NCI-H1694 (cell line): ENCODE measurements at places on chromosomes 1 and 21.

GRCh38 chr1:215482079-215482478 is 85.0 kb upstream of the KCTD3 start:
- no peak for DNase-seq

DNA sequence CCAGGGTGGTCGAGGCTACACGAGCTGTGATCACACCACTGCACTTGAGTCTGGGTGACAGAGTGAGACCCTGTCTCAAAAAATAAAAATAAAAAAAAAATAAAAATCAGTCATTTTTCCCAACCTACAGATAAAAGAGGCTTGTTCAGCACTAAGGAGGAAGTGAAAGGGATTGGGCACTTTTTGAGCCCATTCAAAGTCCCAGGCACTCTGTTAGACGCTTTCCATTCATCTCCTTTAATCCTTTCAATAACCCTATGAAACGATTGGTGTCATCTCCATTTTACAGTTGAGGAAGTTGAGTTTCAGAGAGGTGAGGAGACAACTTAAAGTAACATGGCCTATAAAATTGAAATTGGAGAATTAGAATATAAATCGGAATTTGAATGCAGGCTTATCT is 10.4 kb upstream of the AGO4 start:
- no peak for DNase-seq

DNA sequence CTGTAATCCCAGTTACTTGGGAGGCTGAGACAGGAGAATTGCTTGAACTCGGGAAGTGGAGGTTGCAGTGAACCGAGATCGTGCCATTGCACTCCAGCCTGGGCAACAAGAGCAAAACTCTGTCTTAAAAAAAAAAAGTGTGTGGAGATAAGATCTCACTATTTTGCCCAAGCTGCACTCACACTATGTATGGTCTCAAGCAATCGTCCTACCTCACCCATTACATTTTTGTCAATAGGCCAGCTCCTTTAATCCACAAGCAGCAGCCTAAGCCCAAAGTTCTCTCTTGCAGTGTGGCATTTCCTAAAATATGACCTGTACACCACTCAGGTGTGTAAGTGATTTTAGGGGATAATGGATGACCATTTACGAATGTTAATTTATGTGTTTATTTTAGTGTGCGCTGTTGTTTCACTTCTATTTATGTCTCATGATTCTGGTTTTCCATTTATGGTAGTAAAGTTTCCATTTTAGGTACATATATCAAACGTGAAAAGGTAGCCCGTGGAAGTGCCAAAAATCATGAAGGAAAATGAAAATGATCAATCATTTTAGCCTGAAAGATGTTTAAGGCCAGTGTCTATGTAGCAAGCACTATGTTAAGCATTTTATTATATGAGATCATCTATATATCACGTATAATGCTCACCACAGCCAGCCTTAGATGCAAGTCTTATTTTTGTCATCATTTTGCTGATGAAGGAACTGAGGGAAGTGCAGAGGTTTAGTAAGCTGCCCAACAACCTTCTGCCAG is 5.6 kb downstream of the LCK start:
- no peak for DNase-seq

GRCh38 chr1:208942394-208943130 is 641.0 kb upstream of the CAMK1G start:
- DNase-seq, result no peak

DNA sequence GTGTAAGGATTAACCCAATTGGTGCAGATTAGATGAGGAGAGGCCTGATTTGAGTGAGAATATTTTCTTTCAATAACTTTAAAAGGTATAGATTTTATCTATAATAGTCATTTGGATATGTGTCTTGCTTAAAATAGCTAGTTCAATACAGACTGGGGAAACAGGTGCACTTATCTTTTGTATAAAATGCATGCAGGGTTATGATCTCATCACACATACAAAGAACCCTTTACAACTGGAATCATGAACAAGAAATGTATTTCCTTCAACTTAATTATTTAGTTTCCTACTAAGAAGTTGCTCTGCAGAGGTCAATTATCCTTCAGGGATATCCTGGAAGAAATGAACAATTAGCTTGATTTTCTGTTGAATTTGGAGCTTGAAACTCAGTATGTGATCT is 259.6 kb downstream of the PTBP2 start:
- DNase-seq, result no peak

- DNase-seq, result no peak
Observed at GRCh38 chr1:182563095-182563494, 26.0 kb downstream of the RNASEL start.

DNA sequence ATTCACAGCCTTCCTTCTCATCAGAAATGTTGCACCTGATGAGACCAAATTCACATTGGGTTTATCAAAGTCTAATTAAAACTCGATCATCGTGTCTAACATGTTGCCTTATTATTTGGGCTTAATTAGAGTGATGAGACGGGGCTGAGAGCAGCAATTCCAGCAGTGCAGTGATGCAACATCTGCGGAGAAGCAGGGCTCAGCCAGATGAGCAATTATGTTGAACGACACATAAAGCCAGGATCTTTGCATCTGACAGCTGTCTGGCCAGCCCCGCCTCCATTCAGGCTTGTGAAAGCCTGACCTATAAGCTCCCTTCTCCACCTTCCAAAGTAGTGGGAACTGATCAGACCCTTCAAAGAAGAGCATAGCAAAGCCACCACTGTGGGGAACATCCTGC is 109.8 kb downstream of the C1orf94 start:
- no peak for DNase-seq

GRCh38 chr1:112997781-112998180 is 41.8 kb upstream of the SLC16A1 start:
- no peak for DNase-seq

DNA sequence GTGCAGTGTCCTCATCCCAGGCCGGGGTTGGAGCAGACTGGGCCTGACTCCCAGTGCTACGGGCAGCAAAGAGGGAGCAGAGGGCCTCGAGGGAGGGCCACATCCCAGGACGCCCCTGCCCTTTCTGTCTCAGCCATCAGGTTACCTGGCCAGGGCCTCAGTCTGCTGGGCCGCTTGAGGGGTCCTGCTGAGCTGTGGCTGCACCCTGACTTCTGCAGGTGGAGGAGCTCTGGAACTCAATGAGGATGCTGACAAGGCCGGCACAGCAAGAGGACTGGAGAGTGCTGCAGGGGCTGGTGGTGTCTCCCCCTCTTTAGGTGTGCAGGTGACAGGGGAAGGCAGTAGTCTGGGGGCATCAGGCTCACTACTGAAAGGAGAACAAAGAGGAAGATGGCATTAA is 3.3 kb downstream of the ZNF692 start:
- DNase-seq, result no peak

DNA sequence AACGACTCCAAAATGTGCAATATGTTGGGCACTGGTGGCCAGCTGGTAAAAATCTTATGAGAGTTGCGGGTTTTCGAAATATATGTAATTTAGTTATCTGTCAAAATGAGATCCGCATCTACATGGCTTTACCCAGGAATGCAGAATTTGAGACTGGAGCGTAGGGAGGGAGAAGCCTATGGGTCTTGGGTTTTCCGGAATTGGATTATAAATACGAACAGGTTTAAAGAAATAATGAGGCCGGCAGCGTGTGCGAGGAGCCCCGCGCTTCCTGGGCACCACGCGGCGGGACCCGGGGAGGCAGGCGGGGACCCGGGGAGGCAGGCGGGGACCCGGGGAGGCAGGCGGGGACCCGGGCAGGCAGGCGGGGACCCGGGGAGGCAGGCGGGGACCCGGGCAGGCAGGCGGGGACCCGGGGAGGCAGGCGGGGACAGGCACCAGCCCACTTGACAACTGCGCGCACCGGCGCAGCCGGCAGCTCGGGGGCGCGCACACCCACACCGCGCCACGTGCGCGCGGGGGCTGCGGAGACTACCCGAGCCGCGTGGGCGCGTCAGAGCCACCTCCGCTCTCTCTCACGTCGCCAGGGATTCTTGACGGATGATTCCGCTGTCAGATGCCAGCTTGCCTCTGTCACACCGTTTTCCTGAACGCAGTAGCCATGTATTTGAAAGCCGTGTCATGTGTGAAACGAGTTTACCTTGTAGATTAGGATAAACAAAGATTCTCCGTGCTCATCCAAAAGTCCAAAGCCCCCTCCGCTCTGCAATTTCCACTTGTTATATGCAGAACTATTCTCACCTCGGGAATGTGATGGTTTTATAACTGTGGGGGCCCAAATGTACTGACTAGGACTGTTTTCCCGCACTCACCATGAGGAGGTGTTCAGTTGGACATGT is 54.3 kb upstream of the HNRNPU start:
- DNase-seq, result peak; percentile 24

- no peak for DNase-seq
Observed at GRCh38 chr1:173195596-173196088, 11.5 kb downstream of the TNFSF4 start.

GRCh38 chr21:29305068-29305467 is 6.3 kb downstream of the BACH1 start:
- no peak for DNase-seq

- no peak for DNase-seq
Observed at GRCh38 chr1:107525145-107525544, 384.3 kb downstream of the NTNG1 start.

- no peak for DNase-seq
Observed at GRCh38 chr1:156496211-156496761, 4.3 kb downstream of the MEF2D start.

GRCh38 chr1:214476229-214476985 is 75.0 kb downstream of the PTPN14 start:
- DNase-seq, result no peak

DNA sequence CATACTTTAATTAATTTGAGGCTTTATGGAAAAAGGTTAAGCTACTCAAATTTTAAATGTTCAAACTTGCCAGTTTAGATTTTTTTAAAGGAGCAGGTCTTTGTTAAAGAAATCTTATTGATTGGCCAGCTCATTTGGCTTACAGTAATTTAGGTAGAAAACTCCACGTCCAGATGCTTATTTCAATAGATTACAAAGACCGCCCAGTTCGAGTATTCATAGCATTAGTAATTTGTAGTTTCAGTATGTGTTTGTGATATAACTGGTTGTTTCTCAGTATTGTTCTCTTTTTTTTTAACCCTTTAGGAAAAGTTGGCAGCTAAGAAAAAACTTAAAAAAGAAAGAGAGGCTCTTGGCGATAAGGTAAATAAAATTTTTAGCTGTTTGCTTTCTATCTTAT is 1.6 kb downstream of the RPF1 start:
- no peak for DNase-seq

DNA sequence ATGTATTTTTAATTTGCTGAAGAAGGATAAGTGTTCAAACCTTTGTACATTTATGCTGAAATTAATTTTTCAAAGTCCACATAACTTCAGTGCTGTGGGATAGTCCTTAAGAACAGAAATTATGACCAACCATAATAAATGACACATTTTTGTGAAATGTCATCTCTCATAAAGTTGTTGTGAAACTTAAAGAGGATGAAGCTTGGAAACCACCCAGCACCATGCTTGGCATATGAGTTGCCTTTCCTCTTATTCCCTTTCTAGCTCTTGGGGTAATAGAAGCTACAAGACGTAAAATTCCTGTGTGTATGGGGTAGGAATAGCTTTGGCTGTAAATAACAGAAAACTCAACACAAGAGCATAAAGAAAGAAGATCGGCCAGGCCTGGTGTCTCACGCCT is 18.9 kb upstream of the USP24 start:
- no peak for DNase-seq

DNA sequence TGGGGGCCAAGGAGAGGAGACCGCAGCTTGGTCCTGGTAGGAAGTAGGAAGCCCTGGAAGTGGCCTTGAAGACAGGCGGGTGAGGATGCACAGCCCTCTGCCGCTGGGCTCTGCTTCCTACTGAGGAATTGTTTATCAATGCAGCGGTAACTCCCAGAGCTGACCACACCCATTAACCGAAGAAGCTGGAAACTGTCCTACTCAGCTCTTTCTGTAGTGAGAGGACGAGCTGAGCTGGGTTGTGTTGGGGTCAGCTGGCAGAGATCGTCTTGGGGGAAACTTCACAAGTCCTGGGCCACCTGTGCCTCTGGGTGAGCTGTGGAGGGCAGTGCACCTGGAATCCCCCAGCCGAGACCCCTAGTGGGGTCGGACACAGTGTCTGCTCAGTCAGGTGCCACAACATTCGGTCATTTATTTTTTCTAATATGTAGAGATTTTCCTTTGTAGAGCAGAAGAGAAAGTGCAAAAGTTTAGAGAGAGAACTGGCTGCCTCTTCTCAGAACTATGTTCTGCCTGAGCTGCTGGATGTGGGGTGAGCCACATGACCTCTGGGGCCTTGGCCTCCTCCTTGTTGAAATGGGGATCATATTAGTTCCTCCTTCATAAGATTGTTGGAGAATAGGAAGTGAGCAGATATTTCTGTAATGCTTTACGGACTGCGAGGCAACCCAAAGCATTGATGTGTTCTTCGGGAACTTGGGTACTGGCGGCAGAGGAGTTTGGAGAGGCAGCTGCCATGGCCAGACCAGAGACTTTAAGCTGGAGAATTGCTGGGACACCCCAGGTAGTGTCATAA is 3.6 kb downstream of the NECAP2 start:
- DNase-seq, result no peak

GRCh38 chr1:62722796-62723195 is 34.6 kb upstream of the DOCK7 start:
- no peak for DNase-seq

- no peak for DNase-seq
Observed at GRCh38 chr1:54842963-54843362, 41.8 kb upstream of the TTC22 start.

- DNase-seq, result no peak
Observed at GRCh38 chr1:175208773-175209492, 16.4 kb upstream of the KIAA0040 start.

- DNase-seq, result peak; percentile 61
Observed at GRCh38 chr1:233389893-233390292, 62.4 kb downstream of the MAP3K21 start.

GRCh38 chr1:198174297-198174696 is 17.5 kb downstream of the NEK7 start:
- DNase-seq, result no peak

GRCh38 chr1:202038688-202039346 is 28.4 kb downstream of the ELF3 start:
- no peak for DNase-seq

GRCh38 chr1:8182034-8182761 is 135.7 kb upstream of the SLC45A1 start:
- DNase-seq, result no peak

DNA sequence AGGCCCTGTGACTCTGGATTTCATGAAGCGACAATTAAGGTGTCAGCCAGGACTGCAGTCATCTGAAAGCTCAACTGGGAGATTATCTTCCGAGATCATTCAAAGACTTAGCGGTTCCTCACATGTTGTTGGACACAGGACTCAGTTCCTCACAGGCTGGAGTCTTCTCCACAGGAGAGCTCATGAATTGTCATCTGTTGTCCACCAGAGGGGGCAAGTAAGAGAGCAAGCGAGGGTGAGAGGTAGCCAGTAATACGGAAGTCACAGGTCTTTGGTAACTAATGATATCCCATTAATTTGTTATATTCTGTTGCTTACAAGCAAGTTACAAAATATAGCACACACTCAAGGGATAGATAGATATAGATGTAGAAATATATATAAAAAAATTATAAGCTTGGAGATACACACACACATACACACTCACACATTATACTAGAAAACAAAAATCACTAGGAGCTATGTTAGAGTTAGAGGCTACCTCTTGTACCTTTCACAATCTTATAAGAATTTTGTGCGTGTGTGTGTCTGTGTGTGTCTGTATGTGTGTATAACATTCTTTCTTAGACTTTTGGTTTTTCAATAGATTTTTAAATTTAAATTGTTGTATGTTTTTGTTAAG is 1695.3 kb downstream of the BRINP3 start:
- DNase-seq, result no peak
